ENCODE measurements at places on chromosomes 6 and 20.
A peak's percentile ranks its signal among the peaks of the same experiment; 100 is the strongest.

GRCh38 chr6:3019065-3019464 is 19.4 kb downstream of the NQO2 start:
- DNase-seq, result no peak

GRCh38 chr6:163092876-163093275 is 321.6 kb upstream of the QKI start:
- DNase-seq, result no peak

DNA sequence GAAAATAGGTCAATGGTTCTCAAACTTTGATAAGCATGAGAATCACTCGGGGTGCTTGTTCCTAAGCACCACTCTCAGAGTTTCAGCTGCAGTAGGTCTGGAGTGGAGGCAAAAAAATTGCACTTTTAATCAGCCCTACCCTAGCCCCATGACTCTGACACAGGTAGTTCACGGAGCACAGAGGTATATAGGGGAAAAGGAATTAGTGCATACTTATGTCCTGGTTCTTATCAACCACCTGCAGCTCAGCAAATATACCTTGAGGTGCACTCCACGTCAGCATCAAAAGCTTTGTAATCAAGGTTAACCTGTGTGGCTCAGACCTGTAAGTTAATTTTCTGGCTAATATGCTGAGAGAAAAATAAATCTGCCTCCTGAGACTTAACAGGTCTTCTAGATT is 138.8 kb upstream of the HMGN3 start:
- DNase-seq, result no peak

DNA sequence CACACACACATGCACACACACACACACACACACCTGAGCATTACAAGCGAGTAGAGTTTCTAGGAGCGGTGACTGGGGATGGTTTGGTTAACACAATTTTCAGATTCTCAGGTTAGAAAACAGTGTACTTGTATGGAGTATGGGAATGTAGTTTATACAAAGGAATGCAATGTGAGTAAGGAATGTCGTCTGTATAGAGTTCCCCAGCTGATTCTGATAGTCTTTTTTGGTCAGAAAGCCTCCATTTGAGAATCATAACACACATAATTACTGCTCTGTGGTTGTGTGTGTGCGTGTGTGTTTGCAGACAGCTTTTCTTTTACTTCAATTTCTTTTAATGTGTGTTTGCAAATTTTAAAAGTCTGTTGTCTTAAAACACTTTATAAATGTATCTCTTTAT is 93.2 kb downstream of the MYO6 start:
- DNase-seq, result no peak

- DNase-seq, result no peak
Observed at GRCh38 chr6:148682990-148683389, 63.8 kb upstream of the UST start.

GRCh38 chr20:63142933-63143332 is 73.0 kb downstream of the YTHDF1 start:
- no peak for DNase-seq

GRCh38 chr6:133951227-133951626 is 1.8 kb upstream of the TBPL1 start:
- DNase-seq, result no peak

DNA sequence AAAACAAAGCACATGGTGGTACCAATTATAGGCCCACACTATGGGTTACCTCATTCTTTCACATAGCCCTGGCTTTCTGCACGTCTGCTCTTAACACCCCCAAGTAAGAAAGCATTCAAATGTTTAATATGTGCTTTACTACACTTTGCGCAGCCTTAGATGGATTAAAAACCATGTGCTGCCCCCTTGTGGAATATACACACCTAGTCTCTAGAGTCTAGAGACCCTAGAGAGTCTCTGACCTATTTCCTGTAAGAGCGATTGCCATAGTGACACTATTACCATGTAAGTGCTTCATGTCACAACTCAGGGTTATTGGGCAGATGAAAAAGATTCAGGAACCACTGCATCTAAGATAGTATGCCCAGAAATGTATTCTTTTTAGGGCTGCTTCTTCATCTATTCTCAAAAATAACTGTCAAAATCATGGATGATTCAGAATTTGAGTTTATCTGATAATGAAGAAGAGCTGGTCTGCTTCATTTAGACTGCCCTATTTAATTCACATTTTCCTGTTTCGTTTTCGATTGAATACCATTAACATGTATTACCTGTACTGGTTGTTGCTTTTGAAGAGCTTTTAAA is 186.3 kb downstream of the ADGB start:
- no peak for DNase-seq

- DNase-seq, result no peak
Observed at GRCh38 chr6:56448046-56448445, 194.6 kb downstream of the DST start.

DNA sequence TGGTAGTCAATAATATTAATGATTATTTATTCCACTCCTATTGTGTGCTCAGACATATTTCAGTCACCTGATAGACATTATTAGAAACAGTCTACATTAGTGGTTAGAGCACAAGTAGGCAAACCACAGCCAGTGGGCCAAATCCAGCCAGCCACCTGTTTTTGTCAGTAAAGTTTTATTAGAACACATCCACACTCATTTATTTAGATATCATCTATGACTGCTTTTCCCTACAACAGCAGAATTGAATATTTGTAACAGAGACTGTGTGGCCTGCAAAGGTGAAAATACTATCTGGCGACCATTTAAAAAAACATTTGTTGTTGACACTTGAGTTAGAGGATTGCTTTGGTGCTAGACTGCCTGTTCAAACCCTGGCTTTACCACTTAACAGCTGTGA is 220.0 kb upstream of the ZFP64 start:
- DNase-seq, result no peak

- no peak for DNase-seq
Observed at GRCh38 chr6:133353061-133353460, 111.9 kb downstream of the EYA4 start.

GRCh38 chr6:88263591-88263990 is 97.4 kb upstream of the CNR1 start:
- DNase-seq, result no peak

DNA sequence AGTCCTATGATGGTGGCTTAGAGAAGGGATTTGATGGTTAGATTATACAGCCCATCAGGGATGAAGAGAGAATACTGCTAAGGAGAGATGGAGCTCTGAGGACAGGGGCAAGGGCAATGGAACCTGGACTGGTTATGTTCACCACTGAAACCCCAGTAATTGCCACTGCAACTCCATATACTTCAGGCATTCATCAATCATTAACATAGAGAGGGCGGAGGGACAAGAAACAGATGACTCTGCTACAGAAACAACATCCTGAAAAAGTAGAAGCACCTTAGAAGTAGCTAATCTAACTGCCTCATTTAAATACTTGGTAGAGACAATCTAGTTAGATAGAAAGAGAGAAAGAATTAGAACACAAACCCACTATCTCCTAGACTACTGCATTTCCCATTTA is 89.8 kb downstream of the MDN1 start:
- DNase-seq, result no peak

GRCh38 chr6:142469220-142469619 is 167.4 kb downstream of the ADGRG6 start:
- DNase-seq, result no peak

DNA sequence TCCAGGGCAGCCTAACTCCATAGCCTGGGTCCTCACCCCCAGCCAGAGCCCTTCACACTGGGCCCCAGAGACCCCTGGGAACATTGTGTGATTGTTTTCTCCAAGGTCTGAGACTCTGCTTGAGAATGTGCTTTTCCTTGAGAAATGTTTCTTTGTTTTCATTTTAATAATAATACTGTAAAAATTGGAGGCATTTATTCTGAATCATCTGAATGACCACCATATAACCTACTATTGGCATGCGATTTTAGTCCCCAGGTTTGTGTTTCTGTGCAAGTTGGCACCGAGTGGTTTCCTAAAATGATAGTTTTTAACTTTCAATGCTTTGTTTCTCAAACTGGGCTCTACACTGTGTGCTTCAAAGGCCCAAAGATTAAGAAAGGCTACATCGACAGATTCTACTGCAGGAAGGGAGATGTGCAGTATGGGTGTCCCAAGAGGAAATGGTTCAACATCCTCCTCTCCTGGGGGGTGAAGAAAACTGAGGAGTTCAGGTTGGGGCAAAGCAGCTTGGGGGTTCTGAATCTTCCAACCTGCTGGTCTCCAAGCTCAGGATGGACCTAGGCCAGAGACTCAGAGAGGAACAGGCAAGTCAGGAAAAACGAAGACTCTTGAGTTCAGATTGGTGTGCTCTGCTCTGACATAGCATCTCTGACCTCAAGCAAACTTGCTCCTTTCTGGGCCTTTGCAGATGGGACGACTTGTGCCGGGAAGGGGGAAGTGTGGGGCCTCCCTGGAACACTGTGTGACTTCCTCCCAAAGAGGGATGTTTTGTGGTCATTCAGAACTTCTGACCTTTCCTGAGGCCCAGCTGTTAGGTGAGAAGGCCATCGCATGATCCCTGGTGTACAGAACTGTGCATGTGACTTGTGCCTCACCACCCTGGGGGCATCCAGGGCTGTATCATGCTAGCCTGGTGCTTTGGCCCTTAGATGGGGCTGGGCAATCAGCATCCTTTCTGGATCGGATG is 31.0 kb downstream of the DAAM2 start:
- DNase-seq, result peak; percentile 58

DNA sequence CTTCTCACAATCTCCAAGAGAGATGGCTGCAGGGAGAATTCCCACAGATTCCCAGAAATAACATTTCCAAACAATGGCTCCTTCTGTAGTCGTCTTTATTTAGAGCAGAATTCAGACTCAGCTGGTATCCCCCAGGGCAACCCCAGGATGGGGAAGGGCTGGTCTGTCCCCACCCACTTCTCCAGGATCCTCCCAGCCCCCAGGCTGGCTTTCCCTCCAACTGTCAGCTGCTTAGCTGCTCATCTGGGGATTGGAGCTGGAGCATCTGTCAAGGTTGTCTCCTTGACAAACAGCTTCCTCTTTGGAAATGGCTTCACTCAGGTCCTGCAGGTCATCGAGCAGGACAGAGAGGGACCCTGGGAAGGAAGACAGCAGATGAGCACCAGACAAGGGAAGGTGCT is 3.5 kb upstream of the PSORS1C2 start:
- no peak for DNase-seq

DNA sequence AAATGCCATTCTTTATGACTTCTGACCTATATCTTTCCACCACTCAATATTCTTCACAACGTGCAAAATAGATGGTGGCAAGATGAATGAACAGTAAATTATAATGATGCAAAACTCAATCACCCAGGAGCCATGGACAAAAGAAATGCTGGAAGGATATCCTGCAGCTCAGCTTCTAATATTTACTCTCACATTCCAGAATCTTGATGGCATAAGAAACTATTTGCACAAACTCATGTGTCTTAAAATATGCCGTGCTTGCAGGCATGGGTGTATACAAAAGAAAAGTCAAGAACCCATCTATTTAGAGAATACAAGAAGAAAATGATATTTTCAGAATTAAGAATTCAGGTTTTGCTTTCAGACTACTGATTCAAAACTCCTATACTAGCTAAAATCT is 217.8 kb downstream of the SLC35F1 start:
- no peak for DNase-seq

DNA sequence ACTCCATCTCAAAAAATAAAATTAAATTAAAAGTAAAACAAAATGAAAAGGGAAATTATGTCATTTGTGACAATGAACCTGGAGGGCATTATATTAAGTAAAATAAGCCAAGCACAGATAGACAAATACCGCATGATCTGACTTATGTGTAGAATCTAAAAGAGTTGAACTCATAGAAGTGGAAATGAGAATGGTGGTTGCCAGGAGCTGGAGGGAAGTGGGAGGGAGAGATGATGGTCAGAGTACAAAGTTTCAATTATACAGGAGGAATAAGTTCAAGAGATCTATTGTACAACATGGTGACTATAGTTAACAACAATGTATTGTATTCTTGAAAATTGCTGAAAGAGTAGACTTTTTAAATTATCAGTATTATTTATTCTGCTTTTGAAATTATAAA is 183.4 kb downstream of the ID4 start:
- DNase-seq, result no peak

DNA sequence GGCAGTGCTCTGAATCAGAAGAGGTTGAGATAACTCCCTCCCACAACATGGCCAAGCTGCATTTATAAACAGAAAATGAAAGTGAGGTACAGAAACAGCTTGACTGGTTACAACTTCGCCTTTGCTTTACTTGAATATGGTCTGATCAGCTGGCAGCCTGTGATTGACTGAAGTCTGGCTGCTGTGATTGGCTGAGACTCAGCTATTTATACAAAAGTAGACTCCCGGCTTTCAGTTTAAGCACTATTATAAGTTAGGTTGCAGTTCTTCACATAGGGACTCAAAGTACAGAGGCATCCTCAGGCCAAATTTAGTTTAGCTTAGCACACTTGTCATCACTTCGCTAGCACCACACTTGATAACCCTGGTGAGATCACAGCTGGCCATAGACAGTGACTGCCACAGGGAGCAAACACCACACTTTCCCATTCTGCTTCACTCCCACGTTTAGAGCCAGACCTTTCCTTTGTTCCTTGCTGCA is 362.6 kb downstream of the EPM2A start:
- no peak for DNase-seq

- DNase-seq, result no peak
Observed at GRCh38 chr6:99838607-99839006, 155.4 kb downstream of the MCHR2 start.

- no peak for DNase-seq
Observed at GRCh38 chr6:14259594-14260152, 142.1 kb downstream of the CD83 start.

Data from uterus (tissue), 4 donors.